Left ventricle myocardium superior (tissue), 1 donor: ENCODE measurements at places on chromosomes 13 and 19. TPM values are rescaled to one million over a fixed set of nuclear protein-coding genes. Genes with fewer than 3 reads are reported as not detected.

DNA sequence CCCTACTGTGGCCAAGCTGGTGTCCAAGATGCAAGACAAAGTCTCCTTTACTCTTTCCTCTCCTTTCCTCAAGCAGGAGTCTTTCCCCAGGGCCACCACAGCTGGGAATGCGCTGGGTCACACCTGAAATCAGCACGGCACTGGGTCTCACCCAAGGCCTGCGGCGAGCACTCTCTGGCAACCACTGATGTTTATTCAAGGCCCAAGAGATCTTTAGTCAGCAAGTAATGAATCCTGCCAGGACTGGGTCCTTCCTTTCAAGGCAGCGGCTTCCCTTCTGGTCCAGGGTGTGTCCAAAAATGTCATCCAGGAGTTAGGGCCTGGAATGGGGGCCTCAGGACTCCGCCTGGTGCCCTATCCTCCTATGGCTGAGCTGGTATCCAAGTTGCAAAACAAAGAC, 24.1 kb downstream of the BLOC1S3 start:
- no peak for DNase-seq

DNA sequence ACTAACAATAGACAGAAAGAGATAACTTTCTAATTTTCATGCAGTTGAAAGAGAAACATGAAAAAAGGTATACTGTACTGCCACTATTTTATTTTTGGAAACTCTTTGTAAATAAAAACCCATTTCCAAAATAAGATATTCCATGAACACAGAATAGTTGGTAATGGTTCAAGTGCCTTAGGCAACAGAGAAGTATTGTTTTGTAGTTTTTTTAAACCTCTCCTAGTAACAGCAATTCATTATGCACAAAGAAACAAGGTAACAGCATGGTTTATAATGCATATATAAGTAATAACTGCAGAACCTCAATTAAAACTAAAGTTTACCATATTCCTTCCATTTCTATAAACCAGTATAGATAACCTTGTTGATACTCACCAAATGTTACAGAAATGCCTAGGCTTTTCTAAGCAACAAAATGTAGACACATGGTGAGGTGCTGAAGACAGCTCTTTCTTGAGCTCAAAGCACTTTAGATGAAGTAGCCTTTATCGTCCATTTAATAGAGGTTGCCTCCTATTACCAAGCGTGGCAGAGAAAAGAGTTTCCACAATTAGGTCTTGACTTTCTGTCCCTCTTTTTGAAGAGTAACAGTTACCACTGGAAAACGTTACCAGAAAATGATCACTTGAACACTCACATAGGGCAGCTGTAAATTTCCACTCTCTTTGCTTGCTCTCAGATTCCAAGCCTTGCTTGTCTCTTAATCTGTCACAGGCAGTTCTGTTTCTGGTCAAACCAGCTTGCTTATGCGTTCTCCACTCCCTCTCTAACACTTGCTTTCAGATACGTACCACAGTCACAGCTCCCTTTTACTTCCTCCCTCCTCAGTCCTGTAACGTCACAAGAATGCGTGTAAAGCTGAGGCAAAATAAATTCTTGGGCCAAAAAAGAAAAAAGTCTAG, 42.9 kb downstream of the CAB39L start:
- no peak for DNase-seq

DNA sequence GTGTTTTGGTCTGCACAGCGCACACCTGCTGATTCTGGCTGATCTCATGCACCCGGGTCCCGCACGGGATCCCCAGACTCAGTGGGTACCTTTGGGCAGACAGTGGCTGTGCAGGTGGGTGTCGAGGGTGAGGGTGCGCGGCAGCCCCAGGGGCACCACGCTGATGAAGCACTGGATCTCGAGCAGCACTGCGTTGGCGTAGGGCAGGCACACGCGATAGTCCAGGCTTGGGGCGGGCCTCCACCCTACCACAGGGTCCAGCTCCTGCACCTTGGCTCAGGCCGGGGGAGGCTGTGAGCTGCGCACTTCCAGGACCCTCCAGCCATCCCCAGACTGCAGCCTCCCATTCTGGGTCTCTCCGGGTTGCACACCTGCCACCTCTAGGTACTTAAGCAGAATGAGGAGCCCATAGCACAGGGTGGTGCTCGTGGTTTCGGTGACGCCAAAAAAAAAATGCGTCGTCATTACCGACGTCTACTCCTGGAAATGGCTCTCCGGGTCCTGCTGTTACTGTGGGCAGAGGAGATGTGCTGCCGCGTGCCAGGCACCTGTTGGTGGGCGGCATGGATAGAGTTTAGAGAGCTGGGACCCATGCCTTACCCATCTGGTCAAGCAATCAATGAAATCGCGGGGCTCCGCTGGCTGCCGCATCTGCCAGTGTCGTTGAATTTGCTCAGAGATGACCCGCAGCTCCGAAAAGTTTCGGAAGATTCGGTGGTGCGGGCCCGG, 10.5 kb downstream of the EGLN2 start:
- no peak for DNase-seq

GRCh38 chr19:33241530-33242101, 16.0 kb upstream of the SLC7A10 start:
- peak; percentile 33 for DNase-seq

- DNase-seq: no peak
Observed at GRCh38 chr13:86052141-86052540, 252.9 kb upstream of the SLITRK6 start.

Gene POP4
- 46.9 TPM for total RNA-seq

GRCh38 chr19:36032251-36033104, at the start of gene CLIP3:
TSS of gene CLIP3 (minus strand) at chr19:36032873. CDS start at chr19:36032357, 516 bp downstream.
- DNase-seq: peak; percentile 79

Gene EFNA2
- total RNA-seq: not detected

DNA sequence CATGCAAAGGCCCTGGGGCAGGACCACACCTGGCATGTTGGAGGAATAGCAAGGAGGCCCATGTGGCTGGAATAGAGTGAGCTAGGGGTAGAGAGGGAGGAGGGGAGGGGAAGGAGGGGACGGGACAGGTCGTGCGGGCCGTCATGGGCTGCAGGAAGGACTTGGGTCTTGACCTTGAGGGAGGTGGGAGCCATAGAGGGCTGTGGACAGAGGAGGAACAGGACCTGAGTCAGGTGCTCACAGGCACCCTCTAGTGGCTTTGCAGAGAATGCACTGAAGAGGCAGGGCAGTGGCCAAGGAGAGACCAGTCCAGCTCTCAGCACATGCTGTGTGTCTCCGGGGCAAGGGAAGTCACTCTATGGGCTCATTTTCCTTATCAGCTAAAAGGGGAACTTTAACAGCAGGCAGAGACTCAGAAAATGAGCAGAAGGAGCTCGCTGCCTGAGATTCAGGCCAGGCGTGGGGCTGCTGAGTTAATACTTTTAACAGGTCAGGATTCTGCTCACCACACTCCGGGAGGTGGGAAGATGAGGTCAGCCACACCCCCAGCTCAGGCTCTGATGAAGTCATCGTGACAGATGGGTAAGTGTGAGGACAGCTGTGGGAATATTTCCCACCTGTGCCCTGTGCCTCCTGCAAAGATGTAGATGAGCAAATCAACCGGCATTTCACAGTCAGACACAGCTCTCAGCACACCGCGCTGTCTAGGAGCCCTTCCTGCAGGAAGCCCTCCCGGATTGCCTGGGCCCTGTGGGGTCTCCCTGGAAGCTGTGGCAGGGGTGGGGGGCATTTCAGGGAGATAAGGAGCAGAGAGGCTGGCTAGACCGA, 6.0 kb upstream of the TNFAIP8L1 start:
- peak; percentile 67 for DNase-seq

GRCh38 chr13:104314926-104315535, 1248.8 kb upstream of the SLC10A2 start:
- no peak for DNase-seq

DNA sequence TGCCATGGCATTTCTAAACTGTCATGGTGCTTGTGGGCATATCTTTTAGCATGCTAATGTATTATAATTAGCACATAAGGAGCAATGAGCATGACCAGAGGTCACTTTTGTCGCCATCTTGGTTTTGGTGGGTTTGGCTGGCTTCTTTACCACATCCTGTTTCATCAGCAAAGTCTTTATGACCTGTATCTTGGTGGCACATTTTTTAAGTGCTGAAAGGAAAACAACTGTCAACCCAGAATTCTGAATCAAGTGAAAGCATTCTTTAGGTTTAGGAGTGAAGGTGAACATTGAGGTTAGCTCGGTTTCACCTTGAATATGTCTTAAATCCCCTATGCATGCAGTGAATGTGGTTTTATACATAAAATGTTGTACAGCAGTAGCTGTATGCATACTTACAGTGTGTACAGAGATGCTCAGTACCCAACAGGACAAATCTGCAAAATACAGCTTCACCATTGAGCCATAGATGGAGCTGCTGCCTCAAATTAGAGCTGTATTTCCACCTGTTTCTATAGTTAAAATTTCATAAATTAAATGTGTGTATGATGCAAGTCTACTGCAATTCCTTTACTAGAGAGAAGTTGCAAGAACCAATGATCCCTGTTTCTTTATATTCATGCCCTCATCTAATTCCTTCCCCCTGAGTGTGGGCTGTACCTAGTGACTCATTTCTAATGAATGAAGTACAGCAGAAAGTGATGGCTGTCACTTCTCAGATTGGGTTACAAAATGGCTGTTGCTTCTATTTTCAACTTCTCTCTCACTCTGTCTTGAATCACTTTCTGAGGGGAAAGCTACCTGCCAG, 25.2 kb upstream of the IGSF23 start:
- no peak for DNase-seq

DNA sequence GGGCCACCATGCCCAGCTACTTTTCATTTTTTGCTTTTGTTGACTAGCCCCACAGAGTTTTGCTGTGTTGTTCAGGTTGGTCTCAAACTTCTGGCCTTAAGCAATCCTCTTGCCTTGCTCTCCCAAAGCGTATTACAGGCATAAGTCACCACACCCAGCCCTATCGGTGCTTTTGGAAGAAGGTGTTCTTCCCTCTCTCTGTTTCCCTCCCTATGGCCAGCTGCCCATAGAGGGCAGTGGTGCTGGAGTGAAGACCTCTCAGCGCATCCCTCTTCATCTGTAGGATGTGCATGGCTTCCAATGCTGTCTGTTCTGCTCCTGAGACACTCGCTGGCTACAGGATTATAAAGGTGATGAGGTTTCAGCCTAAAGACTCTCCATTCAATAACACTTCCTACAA, 1.3 kb upstream of the CD22 start:
- no peak for DNase-seq

DNA sequence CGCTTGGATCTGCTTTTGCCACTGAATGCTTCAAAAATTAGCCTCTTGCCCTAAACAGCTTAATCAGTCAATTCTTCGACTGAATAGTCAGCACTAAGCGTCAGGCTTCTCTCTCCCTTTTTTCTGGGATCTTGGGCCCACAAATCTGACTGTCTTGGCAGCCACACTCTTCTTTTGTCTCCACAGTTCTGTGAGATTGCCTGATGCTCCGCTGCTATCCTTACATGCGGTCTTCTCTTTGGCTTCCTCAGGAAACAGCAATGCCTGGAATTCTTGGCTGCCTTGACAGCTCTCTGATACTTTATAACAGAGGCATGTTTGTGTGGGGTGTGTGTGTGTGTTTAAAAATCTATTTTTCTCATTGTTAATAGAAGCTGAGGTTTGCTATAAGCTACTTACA, 32.6 kb downstream of the ERCC5 start:
- DNase-seq: no peak

DNA sequence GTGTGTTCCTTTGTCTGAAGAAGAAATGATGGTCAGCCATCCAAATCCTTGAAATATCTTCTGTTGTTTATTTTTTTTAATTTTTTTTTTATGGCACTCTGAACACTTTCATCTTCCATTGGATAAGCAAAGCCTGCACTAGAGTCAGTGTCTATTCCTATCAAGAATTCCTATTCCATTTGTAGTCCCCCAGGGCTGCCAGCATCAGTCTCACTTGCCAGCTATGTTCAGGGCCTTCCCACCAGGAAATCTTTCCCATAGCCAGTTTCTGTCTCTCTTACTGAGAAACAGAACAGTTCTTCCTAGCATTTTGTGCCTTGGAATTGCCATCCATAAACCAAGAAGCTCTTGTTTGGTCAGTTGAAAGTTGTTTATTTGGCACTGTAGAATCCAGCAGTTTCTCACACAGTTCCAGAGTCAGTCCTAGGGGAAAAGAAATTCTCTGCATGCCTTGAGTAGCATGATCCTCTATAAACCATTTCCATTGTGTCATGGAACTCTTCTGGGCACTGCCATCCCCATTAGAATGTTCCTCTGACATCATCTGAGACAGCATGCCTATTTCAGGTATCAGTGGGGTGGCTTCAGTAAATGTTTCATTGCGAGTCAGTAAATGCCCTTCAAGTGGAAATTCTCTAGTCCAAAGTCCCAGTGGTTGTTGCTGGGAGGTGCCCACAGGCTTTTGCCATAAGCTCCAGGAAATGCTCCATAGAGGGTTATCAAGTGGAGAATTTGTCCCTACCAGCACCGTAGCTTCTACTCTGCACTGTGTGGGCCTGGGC, 18.7 kb upstream of the SPRYD7 start:
- no peak for DNase-seq

DNA sequence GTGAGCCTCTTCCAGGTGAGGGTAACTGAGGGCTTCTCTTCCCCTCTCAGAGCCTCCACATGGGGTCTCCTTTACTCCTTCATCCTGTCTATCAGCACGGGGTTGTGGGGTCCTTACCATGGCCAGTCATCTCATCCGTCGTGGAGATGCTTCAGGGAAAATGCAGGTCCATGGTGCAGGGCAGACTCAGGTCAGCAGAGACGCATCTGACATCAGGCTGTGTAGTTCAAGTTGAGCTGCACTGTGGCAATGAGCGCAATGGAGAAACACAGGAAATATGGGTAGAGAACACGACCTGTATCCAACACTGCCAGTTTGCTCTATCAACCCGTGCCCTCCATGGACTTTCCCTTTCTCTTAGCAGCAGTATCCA, 13.9 kb downstream of the LILRA5 start:
- DNase-seq: no peak

Gene CALR3
- not detected for total RNA-seq

DNA sequence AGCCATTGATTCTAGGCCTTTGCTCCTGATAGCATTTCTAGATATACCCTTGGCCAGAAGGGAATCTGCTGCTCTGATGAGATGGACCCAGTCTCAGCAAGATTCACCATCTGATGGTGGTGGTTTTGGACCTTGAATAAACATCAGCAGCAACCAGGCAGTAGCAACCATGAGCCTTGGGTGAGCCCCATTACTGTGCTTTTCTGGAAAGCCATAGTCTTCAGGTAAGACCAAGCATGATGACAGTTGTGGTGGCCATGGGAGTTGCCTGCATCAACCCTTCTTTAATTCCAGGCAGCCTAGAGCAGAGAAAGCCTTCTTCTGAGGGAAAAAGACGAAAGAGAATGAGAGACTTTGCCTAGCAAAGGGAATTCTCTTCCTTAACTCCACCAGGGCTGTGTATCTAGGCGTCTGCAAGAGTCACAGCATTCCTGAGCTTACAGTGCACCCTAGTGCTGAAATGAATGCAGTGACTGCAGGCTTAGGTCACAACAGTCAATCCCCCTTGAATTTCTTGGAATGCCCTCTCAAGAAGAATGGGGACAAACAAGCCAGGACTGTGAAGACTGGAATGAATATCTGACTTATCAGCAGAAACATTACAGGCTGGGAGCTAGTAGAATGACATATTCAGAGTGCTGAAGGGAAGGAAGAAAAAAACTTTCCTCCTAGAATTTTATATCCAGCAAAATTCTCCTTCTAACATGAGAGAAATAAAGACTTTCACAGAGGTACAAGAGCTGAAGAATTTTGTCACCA, 942.4 kb upstream of the PCDH20 start:
- DNase-seq: no peak

Gene NLRP9
- total RNA-seq: not detected

GRCh38 chr13:30429235-30429634, 6.9 kb downstream of the UBE2L5 start:
- no peak for DNase-seq
